ENCODE measurements at places on chromosomes 16 and 17.

- DNase-seq: no peak
Measured at GRCh38 chr16:15051387-15051951, 4.4 kb downstream of the NTAN1 start.

- DNase-seq: peak; percentile 51
Measured at GRCh38 chr17:6639586-6640535, 650 bp downstream of the KIAA0753 start.

DNA sequence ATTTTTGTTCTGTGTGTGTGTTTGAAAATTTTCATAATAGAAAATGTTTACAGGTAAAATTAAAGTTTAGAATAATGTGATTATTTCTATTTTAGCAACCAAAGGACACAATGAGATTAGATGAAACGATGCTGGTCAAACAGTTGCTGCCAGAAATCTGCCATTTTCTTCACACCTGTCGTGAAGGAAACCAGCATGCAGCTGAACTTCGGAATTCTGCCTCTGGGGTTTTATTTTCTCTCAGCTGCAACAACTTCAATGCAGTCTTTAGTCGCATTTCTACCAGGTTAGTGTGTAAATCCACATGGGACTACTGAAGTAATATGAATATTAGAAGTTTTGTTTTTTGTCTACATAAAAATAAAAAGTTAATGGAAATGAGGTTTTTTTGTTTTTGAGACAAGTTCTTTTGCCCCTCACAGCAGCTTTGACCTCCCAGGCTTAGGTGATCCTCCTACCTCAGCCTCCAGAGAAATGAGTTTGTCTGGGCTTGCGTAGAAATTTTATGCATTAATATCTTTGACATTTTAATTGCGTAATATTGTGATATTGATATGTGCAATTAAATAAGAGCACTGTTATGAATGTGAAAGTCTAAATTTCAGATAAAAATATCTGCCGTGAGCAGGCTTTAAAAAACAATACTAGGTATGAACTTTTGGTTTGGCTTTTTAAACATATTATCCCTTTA is 68.5 kb downstream of the NF1 start:
- DNase-seq: no peak

GRCh38 chr17:409308-409847 is 56.8 kb upstream of the RPH3AL start:
- peak; percentile 8 for DNase-seq

- no peak for DNase-seq
Measured at GRCh38 chr16:5186381-5186903, 88.8 kb upstream of the EEF2KMT start.

- no peak for DNase-seq
Measured at GRCh38 chr16:9383281-9383680, 291.8 kb downstream of the HAPSTR1 start.

GRCh38 chr17:39090908-39091665 is 60.4 kb downstream of the PLXDC1 start:
- DNase-seq: no peak

DNA sequence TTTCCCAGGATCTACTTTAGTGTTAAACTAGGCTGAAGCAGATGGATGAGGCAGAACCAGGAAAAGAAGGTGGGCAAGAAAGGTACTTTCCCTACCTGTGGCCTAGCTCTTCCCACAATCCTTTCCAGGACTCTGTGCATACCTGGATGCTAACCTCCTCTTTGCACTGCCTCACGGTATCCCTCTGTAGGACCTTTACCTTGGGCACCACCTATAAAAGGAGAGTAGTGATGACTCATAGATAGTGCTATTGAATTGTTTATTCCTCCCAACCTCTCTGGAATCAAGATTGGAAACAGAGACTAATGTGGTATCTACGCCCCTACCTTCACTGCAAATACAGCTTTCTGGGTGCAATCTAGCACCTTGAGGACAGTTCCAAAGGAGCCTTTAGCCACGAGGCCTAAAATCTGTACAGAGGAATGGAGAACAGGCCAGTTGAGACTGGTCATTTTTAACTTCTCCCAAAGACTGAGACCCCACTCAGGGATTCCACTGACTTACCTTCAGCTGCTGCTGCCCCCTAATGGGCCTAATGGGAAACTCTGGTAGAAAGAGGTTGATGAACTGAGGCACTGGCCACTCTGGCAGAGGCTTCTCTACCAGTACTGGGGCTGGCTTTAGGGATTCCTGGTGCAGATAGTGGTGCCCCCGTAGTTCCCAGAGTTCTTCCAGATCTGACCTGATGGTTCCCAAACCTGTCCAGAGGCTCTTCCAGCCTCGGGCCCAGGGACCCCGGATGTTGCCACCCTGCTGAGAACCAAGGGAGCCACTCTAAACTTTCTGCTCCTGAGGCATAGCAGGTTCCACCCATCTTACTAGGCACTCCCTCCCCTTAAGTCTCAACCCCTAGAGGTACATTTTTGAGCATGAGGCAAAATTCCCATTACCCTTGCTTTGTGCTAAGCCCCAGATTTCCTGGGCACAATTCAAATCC is 781 bp downstream of the RSKR start:
- DNase-seq: peak; percentile 41

DNA sequence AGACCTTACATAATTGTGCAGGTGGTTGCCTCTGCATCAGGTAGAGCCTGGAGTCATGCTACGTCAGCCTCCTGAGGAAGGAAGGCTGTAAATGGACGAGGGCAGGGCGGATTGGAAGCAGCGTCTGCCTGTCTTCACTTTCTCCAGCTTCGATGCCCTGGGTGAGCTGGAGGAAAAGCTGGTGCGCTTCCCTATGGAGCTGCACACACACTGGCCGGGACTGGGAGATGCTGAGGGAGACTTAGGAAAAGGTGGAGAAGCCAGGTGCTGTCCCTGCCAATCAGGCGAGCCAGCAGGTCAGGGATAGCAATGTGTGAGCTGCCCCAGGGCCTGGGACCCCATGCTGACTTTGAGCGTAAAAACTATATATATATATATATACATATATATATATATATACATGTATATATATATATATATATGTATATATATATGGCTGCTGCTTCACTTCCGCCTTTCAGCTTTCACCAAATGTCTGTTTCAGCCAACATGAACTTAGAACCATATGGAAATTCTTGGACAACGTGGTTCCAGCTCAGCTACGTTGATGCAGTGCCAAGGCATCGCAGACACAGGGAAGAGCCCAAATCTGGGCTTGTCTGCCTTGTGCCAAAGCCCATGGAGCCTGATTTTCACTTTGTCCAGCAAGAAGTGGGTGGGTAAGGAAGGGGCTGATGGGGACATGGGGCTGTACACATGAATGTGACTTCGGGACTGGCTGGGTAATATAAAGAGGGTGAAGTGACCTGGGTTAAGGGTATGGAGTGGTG is 71.5 kb upstream of the NKD1 start:
- no peak for DNase-seq

DNA sequence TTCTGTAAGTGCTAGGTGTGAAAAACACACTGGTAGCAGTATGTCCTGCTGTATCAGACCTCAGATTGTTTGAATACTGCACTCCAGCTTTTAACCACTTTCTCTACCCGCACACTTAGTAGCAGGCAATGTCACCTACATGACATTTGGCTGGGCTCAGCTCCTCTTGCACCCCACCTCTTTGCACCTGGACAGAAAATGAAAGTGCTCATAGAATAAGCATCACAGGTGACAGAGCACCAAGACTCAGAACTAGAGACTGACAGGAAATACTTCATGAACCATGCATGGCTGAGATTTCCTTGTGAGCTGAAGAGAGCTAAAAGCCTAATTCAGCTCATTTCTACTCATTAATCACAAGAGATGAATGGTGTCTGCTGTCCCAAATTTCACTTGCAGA is 1014.2 kb upstream of the CDH8 start:
- DNase-seq: no peak

- no peak for DNase-seq
Measured at GRCh38 chr16:86651013-86651627, 72.8 kb downstream of the FOXL1 start.

GRCh38 chr16:30005341-30006094 is 5.3 kb downstream of the DOC2A start:
- DNase-seq: peak; percentile 32

DNA sequence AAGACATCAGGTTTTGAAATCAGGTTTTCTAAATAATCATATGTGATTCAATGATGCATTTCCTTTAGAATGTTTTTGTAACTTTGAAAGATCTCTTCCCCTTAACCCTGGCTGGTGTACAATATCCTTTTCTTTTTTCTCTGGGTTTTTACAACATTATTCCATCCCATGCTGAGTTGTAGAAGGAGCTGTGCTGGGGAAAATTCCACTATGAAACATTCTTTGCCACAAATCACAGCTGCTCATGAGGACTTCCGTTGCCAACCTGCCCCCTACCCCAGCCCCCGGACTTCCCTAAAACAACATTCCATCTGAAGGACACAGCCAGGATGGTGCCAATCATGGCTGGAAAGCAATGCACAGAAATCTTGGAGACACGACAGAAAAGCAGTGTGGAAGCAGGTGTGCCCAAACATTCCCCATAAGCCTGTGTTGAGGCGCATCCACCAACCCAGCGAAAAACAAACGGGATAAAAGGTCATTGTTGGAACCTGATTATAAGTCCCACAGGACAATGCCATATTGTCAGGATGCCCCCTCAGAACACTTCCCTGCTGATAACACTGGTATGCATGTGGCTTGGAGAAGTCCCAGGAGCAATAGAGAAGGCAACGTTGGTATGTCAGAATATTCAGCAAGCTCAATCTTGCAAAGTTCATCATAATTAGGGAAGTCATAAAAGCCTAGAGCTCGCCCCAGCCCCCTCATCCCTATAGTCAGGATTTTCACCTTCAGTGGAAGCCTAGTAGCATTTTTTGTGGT is 475.0 kb downstream of the HS3ST3B1 start:
- DNase-seq: no peak
